NCI-H226 (cell line): ENCODE measurements at places on chromosomes 5 and 9.

GRCh38 chr9:123407217-123407851 lies 51.3 kb downstream of the CRB2 start:
- DNase-seq: no peak

DNA sequence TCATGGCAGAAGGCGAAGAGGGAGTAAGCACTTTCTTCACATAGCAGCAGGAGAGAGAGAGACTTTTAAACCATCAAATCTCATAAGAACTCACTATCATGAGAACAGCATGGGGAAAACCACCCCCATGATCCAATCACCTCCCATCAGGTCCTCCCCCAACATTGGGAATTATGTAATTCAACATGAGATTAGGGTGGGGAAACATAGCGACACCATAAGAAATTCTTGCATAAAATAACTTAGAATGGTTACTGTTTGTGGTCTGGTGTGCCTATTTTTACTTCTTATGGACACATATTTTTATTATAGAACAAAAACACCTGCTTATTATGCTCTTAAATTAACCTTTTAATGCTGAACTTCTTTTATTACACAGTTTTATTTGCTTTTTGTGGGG lies 298.1 kb downstream of the PJA2 start:
- DNase-seq: no peak

DNA sequence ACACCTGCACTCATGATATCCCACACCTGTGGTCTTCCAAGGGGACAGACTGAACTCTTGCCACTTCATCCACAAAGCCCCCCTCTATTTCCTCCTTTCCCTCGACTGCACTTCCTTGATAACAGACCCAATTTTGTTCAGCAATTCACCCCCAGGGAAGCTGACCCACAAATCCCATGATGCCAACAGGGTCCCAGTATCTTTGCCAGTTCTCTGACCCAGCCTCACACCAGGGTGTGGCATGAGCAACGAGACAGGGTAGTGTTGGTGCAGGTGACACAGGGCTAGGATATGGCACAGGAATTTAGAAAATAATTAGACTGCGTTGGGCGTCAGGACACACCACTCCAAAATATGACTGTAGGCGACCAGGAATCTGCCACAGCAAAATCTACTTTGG lies 30.2 kb upstream of the KCNIP1 start:
- no peak for DNase-seq

- no peak for DNase-seq
These were observed 298.7 kb downstream of the FBXL17 start for GRCh38 chr5:108083232-108083631.

- no peak for DNase-seq
These were observed 54.1 kb downstream of the DAPK1 start for GRCh38 chr9:87551772-87552217.

GRCh38 chr5:53326424-53327153 lies 153.8 kb upstream of the FST start:
- no peak for DNase-seq

DNA sequence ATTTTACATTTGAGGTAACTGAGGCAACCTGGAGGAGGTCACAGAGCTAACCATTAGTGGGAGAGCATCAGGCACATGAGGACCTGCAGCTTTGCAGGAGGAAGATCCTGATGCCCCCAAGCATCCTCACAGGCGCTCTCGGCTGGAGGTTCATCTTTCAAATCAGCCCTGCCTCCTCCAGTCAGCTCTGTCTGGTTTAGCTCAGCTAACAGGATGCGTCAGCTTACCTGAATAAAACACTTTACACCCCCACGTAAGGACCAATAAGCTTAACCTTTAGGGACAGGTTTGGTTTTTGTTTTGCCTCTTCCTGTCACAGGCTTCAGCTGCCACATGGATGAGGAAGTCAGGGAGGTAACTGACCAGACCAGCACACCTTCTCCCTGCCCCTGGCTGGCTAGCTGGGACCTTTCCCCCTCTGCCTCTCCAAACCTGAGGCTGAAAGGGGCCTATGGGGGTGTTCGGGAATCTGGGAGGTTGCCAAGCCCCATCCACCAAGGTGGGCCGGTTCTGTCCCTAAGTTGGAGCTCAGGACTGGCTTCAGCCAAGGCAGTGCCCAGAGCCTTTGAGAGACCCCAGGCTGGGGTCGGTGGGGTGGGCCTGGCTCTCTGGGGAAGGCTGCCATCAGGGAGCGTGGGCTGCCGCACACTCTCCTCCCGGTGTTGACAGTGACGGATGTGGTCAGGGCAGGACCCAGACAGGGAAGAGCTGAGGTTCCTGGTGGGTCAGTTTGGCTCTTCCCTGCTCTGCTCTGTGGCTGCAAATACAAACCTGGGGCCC lies 20.0 kb upstream of the FCN1 start:
- DNase-seq: no peak

DNA sequence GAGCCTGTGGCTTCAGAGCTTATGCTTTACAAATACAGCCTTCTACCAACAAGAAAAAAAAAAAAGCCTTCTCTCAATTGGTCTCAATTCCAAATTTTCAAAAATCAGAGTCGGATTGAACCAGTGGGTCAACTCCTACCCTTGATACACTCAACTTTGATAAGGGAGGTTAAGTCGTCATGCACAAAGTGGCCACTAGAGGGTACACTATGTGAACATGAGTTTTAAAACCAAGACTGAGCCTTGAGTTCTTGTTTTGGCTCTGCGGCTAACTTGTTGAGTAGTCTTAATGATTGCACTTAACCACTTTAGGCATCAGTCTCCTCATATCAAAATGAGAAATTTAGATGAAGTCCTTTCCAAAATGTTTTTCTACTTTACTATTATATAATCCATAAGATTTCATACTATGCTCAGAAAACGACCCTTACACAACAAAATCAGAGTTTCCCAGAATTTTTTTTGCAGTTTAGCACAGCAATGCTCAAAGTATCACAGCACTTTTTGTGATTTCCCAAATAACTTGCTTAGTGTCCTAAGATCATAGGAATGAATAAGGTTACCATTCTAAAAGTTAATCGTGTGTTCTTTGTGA lies 92.9 kb upstream of the MTAP start:
- no peak for DNase-seq

- no peak for DNase-seq
These were observed 70.4 kb downstream of the RALGPS1 start for GRCh38 chr9:126984969-126985368.

DNA sequence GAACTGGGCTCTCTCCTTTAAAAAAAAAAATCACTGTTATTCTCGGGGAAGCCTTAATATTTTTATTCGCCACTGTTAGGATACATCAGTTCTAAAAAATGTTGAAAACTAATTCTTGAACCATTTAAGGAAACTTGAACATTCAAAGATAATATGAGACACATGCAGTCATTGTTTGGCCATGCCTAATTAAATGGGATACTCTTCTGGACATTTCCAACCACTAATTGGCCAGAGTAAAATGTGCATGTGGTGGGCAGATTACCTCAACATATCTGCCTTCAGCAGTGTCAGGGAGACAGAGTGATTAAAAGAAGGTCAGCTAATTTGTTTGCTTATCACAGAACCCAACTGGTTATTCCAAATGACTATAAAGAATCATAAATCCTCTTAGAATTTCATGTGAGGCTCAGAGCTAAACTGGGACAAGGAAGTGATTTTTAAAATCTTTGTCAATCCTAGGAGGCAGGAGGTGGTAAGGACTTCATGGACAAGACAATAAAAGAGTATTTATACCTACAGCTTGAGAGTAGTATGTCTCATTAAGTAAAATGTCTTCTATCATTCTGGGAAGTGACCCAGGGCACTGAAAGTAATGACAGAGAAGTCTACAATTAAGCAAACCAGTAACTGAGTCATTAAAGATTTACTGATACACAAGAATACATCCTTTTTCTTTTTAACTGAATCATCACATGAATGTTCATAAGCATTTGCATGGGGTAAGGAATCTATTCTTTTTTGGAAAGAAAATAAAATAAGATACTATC lies 242.9 kb upstream of the TRPM3 start:
- no peak for DNase-seq
